Adrenal gland (tissue), 19 donors: ENCODE measurements at places on chromosomes 1 and 21. TPM values are rescaled to one million over a fixed set of nuclear protein-coding genes. Genes with fewer than 3 reads are reported as not detected.
A peak's percentile ranks its signal among the peaks of the same experiment; 100 is the strongest.

GRCh38 chr21:35138665-35139381, 89.7 kb upstream of the RUNX1 start:
- no peak for DNase-seq

The GBP7 gene
- 0.27 TPM for total RNA-seq

GRCh38 chr1:225509770-225510169, 81.9 kb upstream of the LBR start:
- no peak for DNase-seq

- no peak for DNase-seq
These were observed 22.0 kb downstream of the COL6A1 start for GRCh38 chr21:46003575-46004007.

The RYR2 gene
- 0.55 TPM for total RNA-seq

GRCh38 chr1:35935442-35936388, 4.8 kb downstream of the AGO3 start:
- DNase-seq: no peak

The VSIG8 gene
- total RNA-seq: not detected

- DNase-seq: no peak
These were observed 79.1 kb downstream of the CACNA1E start for GRCh38 chr1:181562395-181562794.

The CCDC190 gene
- total RNA-seq: not detected

The SH2D2A gene
- 0.61 TPM for total RNA-seq

The S100A9 gene
- total RNA-seq: 373 TPM

The GUK1 gene
- 240 TPM for total RNA-seq

The PSEN2 gene
- total RNA-seq: 133 TPM

DNA sequence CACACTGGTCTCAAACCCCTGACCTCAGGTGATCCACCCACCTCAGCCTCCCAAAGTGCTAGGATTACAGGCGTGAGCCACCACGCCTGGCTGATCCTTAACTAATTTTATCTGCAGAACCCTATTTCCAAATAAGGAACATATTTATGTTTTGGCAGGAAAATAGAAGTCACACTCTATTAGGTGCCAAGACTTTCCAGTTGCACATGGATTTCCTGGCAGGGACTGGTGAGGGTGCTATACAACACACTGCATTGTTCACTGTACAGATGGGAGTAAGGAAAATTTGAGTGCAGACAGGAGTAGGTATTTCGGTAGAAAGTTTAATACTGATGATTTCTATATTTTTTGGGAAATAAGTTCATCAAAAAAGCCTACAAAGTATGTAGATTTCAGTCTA, 605.3 kb upstream of the B3GALT2 start:
- DNase-seq: no peak

The SPRR5 gene
- total RNA-seq: not detected

DNA sequence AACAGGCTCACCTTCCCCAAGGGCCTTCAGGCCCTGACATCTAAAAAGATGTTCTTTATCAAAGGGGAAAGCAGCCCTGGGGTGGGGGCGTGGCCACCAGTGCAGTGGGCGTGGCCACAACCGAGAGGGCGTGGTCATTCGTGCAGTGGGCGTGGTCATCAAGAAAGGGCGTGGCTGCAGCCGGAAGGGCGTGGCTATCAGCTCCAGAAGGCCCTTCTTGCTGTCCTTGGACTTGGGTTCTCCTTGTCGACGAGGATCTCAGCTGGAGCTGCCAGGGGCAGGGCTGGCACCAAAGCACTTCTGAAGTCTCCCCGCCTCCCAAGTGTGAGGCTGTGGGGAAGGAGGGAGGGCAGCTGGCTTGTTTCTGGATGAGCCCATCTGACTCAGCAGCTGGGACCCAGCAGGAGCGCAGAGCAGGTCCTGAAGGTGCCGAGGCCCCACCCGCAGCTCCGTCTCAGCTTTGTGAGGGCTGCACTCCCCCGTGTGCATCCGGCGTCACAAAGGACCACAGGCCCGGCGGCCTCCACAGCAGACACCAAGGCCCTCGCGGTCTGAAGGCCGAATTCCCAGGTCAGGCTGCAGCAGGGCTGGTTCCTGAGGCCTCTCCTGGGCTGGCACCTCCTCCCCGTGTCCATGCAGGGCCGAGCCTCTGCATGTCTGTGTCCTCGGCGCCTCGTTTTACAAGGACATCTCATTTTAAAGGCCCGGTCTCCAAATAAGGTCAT, 12.8 kb downstream of the PDE9A start:
- peak; percentile 86 for DNase-seq

- DNase-seq: no peak
These were observed 876 bp upstream of the NAV1 start for GRCh38 chr1:201537891-201538611.

DNA sequence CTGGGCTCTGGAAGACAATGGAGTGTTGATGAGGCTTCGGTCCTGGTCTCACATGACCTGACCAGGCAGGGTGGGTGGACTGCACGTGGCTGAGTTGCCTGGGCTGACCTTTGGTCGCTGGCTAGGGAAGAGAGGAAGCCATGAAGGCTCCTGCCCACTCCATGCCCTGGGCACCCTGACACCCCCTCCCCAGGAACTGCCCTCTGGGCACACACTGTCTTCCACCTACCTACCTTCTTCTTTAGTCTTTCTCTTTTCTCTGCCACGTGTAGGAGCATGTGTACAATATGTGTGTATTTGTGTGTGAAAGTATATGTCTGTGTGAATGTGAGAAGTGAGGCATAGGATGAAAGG, 15.1 kb downstream of the POU3F1 start:
- peak; percentile 37 for DNase-seq

- no peak for DNase-seq
These were observed 2.6 kb downstream of the S100A16 start for GRCh38 chr1:153610334-153610733.

DNA sequence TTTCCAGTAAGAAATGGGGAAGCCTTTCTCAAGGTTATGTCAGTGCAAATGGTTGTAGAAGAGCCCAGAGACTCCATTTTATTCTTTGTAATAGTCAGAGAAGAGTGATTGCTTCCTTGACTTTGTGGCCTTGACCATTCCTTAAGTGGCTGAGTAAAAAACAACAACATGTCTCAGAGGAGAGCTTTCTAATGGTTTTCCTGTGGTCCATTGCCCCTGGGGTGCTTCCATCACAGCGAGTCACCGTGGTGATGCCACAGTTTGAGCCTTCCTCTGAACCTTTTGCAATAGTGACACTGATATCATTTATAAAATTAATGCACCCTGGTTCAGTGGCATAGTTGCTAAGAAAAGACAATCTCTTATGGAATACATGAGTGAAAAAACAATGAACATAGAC, 38.6 kb downstream of the PAPPA2 start:
- no peak for DNase-seq

The TAF1A gene
- 3.0 TPM for total RNA-seq

DNA sequence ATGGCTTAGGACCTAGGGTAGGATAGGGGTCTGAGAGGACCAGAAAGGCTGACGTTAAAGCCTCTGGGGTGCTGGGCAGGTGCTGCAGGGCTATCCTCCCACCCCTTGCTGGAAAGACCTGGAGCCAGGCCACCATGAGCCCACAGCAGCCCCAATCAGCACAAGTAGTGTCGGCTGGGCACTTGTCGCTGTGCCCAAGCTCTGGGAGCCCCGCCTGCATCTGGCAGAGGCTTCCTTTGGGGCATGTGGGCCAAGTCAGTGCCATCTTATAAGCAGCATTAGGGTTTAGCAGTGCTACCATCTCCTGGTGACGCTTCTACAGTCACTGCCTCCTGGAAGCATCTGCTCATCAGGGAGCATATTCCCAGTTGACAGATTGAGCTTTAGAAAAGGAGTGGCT, 31.3 kb downstream of the MAN1C1 start:
- DNase-seq: no peak

- DNase-seq: no peak
These were observed 192.8 kb downstream of the HUNK start for GRCh38 chr21:32065654-32066053.

DNA sequence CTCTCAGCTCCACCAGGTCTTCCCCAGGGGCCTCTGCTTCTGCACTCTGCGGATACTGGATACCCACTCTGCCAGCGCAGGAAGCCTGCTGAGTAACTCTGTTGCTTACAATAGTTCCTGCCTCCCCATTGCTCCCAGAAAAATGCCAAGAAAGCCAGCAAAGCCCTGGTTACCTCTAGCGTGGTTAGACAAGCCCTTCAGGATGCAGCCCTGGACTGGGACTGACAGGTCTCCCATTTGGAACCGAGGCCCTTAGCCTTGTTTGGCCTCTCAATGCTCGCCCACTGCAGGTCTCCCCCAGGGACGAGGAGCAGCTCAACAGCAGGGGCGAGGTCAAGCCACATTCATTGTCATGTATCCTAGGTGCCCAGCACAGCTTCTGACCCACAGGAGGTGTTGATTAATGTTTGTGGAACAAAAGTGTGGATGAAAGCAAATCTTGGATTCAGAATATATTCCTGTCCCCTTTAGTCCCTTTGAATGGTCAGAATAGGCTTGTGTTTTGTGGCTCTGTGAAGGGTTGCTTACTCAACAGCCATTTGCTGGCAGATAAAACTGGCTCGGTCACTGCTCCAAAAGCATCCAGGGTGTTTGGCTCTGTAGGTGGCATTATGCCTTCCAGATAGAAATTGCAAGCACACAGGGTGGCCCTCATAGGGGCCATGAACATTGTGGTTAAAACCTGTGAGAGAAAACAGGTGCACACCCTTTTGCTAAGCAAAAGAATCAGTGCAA, 58.9 kb downstream of the C1orf198 start:
- DNase-seq: no peak

DNA sequence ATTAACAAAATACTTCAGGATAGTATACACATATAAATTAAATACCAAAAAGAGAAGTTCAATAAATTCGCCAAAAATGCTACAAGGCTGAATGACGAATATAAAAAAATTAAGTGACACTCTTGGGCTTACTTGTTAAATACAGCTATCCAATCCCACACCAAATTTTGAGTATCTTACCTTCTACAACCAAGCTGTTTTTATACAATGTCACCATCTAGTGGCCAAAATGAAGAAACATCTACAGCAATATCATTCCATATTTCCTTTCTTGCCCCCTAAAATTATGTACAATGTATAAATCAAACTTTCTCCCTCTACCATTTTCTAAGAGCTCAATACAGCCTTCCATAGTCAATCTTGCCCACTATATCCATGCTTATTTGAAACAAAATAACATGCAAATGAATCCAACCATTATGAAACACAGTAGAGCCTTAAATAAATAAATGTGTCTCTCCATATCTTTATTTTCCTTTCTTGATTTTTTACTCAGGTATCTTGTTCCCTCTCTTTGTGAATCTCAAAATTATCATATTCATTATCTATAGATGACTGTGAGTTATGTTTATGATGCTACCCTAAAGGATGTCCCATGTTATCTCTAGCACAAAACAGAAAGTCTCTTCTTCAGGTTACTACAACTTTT, 86.3 kb downstream of the ACBD6 start:
- DNase-seq: no peak

- no peak for DNase-seq
These were observed 672 bp downstream of the POMGNT1 start for GRCh38 chr1:46197560-46197963.

DNA sequence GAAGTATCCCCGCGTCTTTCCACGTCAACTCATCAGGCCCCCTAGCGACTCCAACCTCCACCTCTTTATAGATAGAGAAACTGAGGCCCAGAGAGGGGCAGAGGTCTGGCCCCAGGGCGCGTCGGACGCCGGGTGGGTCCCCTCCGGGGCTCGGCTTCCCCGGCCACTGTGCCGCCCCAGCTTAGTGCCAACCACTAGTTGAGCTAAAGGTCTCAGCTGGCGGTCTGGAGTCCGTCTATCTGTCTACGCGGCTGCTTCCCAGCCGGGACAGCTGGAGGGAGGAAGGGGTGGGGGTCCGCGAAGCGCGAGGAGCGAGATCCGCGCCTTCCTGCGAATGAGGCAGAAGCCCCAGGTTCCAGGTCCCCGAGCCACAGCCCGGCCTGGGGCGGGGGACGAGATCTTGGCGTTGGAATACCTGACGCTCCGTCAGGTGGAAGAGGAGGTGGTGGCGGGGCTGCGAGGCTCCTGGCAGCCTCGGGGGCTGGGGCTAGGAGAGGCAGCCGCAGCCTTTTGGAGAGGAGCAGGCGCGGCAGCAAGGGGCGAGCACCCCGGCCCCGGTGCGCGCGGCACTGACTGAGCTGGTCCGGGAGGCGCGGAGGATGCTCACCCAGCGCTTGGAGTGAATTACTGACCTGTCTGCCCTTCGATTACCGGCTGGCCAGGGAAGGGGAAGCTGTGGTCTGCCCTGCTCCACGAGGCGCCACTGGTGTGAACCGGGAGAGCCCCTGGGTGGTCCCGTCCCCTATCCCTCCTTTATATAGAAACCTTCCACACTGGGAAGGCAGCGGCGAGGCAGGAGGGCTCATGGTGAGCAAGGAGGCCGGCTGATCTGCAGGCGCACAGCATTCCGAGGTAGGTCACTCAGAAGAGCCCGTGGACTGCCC, 937 bp downstream of the PODN start:
- no peak for DNase-seq

DNA sequence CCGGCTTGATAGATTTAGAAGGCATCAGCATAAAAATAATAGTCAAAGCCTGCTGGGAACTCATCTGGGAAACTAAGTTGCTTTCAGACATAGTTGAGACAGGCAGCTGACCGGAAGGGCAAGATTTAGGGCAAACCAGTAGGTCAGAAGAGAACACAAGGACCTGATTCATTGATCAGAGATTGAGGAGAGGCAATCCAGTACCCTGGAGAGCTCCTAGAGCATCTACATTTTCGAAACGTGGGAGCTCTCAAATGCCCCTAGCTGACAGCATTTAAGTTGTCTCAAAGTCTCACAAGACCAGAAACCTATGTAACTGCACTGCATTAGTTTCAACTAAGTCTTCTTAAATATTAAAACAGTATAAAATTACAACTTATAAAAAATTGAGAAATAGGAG, 22.9 kb upstream of the MTF2 start:
- no peak for DNase-seq

The SH2D1B gene
- total RNA-seq: not detected

DNA sequence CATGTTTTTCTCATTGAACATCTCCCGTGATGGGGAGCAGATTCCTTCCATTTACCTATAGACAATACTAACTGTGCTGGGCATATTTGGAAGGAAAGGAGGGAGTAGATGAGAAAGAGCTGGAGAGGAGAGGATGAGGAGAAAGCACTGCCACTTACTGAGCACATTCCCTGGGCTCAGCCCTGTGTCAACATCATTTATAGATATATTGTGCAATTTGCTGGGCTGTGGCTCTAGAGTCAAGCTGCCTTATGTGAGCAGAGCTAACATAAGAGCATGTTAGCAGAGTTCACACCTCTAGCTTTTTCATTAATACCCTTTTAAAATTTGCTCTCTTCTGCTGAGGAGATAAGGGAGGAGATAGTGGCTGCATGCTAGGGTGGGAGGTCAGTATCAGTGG, 22.3 kb upstream of the CD53 start:
- DNase-seq: no peak

- no peak for DNase-seq
These were observed at the start of gene KCNA3 for GRCh38 chr1:110674337-110675059. Gene KCNA3, minus strand, starts transcription at chr1:110674940. Its CDS starts 131 bp downstream, at chr1:110674809.

The CD247 gene
- 0.26 TPM for total RNA-seq

The TIAM1 gene
- total RNA-seq: 22.8 TPM

- DNase-seq: peak; percentile 30
These were observed 954 bp downstream of the MARK1 start for GRCh38 chr1:220528679-220529501.

The FAM151A gene
- total RNA-seq: not detected

The SIM2 gene
- not detected for total RNA-seq

GRCh38 chr1:172821609-172822274, 162.8 kb downstream of the FASLG start:
- peak; percentile 66 for DNase-seq

The CFH gene
- total RNA-seq: 69.4 TPM

The TNFRSF8 gene
- 0.42 TPM for total RNA-seq

The KRTAP11-1 gene
- total RNA-seq: not detected

GRCh38 chr1:97038410-97038809, 316.8 kb downstream of the PTBP2 start:
- DNase-seq: no peak

- no peak for DNase-seq
These were observed 6.7 kb upstream of the CA6 start for GRCh38 chr1:8939000-8939265.

The TNNT2 gene
- 10.5 TPM for total RNA-seq
